ENCODE measurements at places on chromosomes 2 and 18.

DNA sequence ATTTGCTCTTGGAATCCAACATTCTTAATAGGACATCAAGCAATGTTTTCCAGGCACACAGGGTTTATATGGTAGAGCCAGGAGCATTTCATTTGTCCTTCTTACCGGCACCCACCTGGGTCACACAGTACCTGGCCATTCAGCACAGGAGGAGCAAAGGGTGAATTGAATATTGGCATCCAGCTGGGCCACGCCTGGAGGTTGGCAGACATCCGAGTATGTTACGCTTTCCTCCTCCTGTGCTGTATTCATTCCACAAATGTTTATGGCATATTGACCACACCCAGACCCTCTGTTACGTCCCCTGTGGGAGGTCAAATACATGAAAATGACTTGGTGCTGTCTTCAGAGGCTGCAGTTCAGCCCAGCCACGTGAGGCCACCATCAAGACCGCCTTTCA lies 206.2 kb downstream of the RTP5 start:
- peak; percentile 84 for DNase-seq

DNA sequence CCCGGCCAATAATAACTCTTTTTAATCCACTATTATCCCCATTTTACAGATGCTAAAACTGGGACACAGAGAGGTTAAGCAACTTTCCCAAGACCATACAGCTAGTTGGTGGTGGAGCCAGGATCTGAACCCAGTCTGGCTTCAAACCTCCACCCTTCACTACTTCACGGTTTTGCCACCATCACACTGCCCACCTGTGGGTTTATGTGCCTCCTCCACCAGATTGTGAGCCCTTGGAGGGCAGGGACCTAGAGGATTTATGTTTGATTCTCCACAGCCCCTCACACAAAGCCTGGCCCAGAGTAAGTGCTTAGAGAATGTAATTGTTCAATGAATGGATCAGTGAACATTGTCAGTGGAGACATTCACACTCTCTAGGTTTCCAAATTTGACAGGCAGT lies 153.4 kb upstream of the MYCN start:
- no peak for DNase-seq

GRCh38 chr2:19673213-19673791 lies 228.5 kb downstream of the TTC32 start:
- no peak for DNase-seq

- no peak for DNase-seq
Measured at GRCh38 chr2:60414495-60415138, 138.8 kb downstream of the BCL11A start.

DNA sequence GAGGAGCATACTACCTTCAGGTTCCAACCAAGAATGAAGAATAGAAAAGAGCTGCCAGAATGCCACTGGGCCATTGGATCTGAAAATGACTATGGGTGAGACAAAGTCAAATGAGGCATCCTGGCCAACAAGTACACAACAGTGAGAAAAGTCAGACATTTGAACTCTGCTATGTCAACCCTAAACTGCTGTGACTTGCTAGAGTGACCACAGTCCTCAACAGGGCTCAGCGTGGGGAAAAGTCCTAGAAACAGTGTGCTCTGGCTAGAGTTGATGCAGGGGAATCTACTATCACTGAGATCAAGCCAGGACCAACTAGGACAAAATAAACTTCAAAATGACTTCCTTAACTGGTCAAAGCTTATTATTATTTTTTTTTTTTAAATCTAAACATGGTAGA lies 98.2 kb upstream of the FZD5 start:
- DNase-seq = no peak

- no peak for DNase-seq
Measured at GRCh38 chr18:55623626-55624025, 35.6 kb upstream of the TCF4 start.
